ENCODE measurements at places on chromosomes 5 and 9. TPM values are rescaled to one million over a fixed set of nuclear protein-coding genes. Genes with fewer than 3 reads are reported as not detected.

The SREK1IP1 gene
- 13.6 TPM for total RNA-seq

The PIK3R1 gene
- 123 TPM for total RNA-seq

The CAVIN4 gene
- 3.1 TPM for total RNA-seq

- no peak for DNase-seq
These were observed 13.4 kb upstream of the PCSK5 start for GRCh38 chr9:75876999-75877640.

GRCh38 chr5:129858131-129858675, 46.1 kb upstream of the CHSY3 start:
- no peak for DNase-seq

Data from spinal cord (tissue), 10 donors.